Esophagus muscularis mucosa (tissue), 4 donors: ENCODE measurements at places on chromosomes 6 and 20.

GRCh38 chr6:43216200-43216599, 13.1 kb downstream of the DNPH1 start:
- DNase-seq, result no peak

DNA sequence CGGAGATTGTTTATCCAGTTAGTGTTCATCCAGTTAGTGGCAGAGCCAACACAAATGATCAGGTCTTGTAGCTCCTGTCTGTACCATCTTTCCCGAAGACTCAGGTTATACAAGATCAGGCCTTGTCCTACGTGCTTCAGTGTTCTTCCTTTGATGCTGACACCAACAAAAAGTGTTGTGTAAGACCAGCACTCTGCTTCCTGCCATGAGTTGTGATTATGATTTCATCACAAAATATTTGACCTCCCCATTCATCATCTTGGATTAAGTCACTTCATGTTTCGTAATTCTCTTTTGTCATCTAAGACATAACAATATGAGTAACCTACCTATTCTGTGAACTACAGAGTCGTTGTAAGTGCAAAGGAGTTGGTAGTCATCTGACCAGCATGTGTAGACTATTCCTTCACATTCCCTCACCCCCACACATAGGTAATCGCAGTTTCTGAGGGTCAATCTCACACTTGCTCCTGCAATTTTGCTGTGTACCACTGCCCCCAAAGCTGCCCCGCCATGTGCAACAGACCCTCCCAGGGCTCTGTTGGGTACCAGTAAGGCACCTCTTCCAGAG, 135.6 kb upstream of the SLC22A23 start:
- DNase-seq, result no peak

- no peak for DNase-seq
These were observed 88.6 kb downstream of the PPP1R14C start for GRCh38 chr6:150231525-150231850.

- no peak for DNase-seq
These were observed 89.5 kb downstream of the SNX5 start for GRCh38 chr20:17878912-17879602.

DNA sequence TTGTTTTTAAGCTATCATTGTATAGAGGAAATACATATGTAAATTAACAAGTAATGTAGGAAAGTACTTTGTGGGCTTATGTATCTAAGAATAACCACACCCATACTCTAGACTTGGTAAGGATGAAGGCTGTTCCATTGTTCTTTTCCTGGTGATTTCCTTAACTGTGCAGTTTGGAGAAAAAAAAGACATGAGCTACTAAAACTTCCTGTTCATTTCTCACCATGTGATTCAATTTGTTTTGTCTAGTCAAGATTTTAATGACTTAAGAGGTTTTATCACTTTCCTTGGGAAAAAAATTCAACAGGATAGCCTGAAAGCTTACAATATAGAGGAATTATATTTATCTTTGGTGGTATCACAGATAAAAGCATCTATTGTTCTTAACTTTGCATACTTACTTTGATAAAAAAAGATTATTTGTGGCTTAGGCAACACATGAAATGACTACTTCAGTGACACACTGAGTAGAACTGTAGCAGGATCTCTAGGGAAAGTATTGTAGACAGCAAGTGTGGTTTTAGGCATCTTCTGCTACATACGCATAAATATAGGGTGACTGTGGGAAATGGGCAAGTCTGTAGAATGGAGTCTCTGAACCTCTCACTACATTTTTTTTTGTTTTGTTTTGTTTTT, 80.3 kb downstream of the GJA1 start:
- DNase-seq, result no peak

DNA sequence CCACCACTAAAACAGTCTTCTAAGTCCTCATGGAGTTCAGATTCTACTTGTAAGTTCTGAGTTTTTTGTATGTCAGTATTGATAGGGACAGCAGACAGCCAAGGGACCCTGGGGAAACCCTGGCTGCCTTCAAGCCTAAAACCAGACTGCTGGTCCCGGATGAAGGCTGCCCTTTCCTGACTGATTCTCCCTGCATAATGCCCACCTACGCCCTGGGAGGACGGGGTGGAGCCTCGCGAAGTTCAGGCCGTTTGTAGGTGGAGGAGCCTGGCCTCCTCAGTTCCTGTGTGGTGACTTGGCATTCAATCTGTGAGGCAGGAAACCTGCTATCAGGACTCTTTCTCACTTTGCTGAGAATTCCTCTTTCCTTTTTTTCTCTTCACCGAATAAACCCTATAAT, 120.3 kb upstream of the LGSN start:
- no peak for DNase-seq

DNA sequence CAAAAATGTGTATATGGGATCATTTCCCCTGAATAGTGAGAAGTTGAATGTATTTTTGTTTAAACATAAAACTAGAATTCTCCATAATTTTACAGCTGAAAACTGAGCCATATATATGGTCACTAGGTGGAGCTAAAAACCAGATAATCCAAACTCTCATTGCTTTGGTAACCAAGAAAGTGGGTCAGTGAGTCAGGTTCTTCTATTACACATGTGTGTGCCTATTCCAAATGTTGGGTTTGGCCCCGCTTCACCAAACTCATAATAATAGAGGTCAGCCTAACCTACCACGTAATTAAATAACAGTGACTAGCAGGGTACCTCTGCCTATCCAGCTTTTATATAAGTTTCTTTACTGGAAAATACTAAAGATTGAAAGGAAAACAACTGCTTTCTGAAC, 19.3 kb upstream of the RNGTT start:
- no peak for DNase-seq

- DNase-seq, result no peak
These were observed 13.8 kb downstream of the RSPO4 start for GRCh38 chr20:988272-988671.

DNA sequence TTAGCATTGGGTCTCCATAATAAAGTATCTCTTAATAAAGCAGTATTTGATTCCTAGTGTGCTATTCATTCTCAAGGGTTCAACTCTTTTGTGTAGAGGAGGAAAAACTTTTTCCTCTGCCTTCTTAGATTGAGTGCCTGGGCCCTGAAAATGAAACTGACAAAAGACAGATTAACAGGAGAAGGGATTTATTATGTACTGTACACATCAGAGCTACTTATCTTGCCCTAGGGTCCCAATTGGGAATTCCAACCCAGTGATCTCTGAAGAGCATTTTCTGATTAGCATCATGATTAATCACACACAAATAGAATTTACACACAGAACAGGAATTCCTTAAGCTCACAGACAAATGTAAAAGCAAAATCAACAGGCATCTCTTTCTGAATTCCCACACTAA, 128.9 kb downstream of the CD164 start:
- no peak for DNase-seq

DNA sequence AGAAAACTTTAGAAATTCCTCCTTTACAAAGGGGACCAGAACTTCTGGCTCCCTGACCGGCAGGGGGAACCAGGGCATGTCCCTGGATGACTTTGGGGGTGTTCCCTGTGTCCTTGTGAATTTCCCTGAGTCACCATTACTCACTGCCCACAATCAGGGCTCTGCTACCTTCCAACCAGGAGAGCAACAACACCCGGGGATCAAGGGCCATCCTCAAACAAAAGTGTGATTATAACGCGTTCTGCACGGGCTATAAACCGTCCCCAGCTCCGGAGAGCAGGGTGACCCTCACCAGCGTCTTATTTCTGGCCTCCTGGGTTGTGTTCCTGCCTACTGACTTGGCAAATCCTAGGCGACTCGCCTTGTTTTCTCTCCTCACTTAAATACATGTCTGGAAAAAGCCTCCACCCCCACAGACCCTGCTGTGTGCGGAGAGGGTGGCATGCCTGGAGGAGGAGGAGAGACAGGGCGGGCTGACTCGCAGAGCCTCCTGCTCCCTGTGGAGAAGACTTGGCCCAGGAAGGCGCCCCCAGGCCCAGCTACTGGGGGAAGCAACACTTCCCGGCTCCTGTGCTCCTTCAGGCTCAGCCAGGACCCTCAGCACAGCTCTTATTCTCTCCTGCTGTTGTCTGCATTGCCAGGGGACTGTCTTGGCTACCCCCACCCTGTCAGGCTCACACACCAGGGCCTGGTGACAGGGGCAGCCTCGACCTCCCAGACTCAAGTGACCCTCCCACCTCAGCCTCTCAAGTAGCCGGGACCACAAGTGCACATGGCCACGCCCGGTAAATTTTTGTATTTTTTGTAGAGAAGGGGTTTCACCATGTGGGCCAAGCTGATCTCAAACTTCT, 54.1 kb downstream of the FGD2 start:
- no peak for DNase-seq

- no peak for DNase-seq
These were observed 337.7 kb upstream of the PRND start for GRCh38 chr20:4383961-4384360.

DNA sequence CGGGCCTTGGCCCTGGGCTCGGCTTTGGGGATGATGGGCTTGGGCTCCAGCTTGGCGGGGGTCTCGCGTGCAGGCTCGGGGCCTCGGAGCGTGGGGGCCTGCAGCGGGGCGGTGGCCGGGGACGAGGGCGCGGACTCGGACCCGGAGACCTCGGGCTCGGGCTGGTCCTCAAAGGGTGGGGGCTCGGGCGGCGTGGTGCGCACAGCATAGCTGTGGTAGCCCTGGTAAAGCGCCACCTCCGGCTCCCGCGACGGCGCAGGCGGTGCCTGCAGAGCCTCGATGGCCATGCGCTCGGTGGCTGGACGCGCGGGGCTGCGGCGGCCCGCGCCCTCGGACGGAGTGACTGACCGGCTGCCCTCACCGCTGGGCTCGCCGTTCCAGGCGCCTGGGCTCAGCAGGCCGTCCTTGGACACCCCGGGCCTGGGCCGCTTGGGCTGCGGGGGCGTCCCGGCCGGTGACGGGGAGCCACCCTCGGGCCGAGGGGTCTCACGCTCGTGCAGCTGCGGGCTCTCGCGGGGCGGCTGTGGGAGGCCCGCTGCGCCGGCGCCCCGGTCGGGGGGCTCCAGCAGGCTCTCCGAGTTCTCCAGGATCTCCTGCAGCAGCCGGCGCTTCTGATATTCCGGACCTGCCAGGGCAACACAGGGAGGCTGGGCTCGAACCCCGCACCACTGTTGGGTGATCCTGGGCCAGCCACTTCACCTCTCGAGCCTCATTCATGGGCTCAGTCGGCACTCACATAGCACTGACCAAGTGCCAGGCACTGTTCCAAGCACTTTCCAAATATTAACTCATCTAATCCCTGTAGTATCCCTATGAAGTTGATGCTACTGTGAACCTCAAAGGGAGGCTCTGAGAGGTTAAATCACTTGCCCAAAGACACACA, 71.0 kb downstream of the JPH2 start:
- no peak for DNase-seq

GRCh38 chr6:130041594-130041993, 23.2 kb downstream of the L3MBTL3 start:
- no peak for DNase-seq

DNA sequence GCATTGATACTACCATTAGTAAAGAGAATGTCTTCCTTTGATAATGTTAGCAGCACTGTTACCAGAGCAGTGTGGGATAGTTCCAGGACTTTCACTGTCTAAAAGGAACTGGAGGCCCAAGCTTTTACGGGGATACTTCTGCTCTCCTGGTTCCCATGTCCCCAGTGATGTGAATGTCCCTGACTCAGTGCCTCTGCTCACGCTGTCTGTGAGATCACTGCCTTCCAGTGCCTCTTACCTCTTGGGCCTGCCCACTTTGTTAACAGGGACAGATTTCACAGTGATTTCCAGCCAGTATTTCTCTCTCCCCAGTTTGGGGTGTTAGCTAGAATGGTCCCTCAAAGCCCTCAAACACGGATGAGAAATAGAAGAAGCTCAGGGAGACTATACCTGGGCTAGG, 14.4 kb downstream of the PTPRA start:
- DNase-seq, result no peak

DNA sequence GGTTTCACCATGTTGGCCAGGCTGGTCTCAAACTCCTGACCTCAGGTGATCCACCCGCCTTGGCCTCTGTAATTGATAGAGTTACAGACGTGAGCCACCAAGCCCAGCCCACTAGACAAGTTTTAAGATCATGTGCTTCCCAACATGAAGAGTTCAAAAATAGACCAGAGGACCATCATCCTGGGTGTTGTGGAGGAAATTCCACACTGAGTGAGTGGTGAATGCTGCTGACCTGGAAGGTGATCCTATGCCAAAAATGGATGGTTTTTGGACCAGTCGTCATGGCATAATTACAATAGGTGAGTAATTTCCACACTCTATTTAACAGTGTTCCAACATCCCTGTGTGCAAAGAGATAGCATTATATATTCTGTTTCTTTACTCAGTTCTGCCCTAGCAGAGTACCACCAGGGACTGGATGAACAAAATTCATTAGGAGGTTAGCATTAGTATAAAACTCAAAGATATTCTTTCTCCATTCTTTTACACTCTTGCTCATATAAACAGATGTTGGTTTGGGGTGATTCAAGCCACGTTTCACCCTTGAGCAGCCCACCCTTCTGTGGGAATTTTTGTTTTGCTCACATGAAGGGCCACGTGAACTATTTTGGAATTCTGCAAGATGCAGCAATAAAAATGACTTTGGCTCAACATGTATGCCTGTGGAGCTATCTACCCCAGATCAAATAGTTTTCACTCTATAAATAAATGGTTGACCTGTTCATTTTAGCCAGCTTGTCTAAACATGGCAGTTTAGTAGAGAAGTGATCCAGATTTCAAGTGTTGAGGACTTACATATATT, 206.2 kb upstream of the TCF21 start:
- DNase-seq, result no peak

DNA sequence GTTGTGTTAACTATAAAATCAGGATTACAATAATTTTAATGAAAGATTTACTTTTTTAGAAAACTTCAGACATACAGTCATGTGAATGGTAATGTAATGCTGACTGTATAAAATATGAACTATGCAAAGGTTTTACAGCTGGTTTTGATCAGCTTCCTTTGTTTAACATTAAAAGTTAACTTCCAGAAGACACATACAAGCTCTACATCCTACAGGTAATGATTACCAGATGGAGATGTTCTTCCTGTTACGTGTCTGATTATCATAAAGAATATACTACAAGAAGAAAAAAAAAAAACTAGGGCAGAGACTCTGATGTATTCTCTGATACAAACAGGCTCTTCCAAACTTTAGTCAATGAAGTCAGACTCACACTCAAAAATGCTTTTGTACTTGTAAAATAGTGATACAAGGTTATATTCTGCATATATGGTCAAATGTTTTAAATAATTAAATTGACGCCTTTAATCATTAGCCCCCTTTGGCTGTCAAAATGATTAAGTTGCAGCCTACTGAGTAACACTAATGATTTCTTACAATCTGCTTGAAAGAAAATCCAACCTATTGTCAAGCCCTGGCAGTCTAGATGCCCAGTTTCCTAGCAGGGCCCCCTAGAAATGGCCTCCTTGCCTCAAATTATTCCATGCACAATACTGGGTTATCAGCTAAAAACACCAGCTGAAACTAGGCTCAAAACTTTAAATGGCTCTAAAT, 251.8 kb upstream of the RUNX2 start:
- DNase-seq, result no peak

DNA sequence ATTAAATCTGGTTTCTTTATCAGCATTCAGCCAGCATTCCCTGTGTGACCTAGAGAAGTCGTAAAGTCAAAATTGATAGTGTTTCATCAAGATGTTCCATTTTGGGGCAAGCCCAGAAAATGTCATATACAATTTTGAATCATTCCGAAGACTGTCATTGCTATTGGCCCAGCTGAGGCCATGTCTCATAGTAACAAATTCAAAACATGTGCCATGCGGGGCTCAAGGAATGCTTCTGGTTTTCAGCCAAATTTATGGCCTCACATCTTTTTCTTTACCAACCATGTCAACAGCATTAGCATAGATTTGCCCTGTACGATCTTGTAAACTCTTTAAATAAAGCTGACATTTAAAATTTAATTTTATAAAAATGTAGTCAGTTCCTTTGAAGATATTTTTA, 314.7 kb downstream of the PAX1 start:
- DNase-seq, result no peak

- no peak for DNase-seq
These were observed 3.1 kb downstream of the PLCG1 start for GRCh38 chr20:41140226-41141133.

GRCh38 chr20:5197847-5198650, 71.2 kb downstream of the CDS2 start:
- no peak for DNase-seq
